ENCODE measurements at places on chromosomes 16 and 17. TPM values are rescaled to one million over a fixed set of nuclear protein-coding genes. Genes with fewer than 3 reads are reported as not detected.
A peak's percentile ranks its signal among the peaks of the same experiment; 100 is the strongest.

GRCh38 chr17:78572239-78573205 is 4.7 kb downstream of the DNAH17 start:
- DNase-seq: no peak

DNA sequence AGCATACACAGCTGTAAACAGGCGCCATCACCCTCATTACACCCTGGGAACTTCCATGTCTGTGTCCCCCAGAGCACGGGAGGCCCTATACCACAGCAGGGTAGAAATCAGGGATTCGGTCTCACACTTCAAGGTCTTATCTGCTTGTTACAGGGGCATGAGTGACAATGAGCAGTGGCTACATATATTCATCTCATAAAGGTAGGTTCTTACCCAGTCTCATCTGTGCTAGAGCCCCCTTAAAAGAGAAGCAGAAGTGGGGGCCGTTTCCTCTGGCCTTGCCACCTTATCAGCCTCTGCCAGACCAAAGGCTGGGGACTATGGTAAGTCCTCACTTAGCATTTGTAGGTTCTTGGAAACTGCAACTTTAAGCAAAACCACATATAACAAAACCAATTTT is 46.5 kb downstream of the IRX5 start:
- no peak for DNase-seq

DNA sequence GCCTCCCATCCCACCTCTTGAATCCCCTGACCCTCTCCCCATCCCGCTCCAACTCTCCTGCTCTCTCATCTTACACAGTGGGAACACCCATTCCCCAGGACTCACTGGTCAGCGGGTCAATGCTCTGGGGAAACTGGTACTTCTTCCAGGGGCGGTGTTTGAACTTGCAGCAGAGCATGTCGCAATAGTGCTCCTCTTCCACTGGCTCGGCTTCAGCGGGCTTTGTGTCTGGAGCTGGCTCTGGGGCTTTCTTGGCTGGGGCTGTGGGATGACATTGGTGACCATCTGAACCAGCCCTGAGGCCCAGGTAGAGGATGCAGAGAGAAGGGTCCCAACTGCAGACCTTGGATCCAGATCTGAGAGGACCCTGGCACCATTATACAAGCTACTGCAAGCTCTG is 51.9 kb downstream of the CNGB1 start:
- DNase-seq: no peak

DNA sequence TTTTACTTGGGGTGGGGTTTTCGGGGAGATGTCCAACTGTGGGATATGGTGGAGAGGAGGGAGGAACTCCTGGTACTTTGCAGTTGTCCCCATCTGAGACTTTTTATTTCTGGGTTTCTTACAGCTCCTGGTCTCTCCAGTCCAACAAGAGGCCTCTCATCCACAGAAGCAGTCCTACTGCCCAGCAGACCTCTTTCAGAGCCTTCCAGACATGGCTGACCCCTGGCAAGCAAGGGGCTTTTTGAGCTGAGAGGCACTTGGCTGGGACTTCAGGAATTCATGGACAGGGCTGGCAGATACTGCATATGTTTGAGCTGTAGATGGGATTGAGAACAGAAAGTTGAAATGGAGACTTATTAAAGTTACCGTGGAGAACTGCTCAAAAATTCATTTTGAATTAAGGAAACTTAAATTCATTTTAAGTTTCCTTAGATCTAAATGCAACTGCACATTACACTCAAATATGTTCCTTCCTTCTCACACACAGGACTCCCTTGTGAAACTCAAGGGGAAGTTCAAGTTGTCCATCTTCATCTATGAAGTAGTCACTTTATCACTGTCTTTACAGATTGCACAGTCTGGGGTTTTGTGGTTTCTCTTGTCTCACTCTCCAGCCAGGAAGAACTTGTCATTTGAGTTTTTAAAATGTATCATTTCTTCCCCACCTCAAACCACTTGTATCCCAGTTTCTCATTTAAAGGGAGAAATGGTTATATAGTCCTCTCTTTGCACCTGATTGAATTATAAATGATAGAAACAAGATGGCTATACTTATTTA is 1.1 kb downstream of the LASP1NB start:
- no peak for DNase-seq

The PPY gene
- not detected for polyA plus RNA-seq

GRCh38 chr17:73476890-73477350 is 165.1 kb upstream of the CDC42EP4 start:
- DNase-seq: peak; percentile 48

All from heart right ventricle (tissue), 16 donors.